KG1 (cell line): ENCODE measurements at places on chromosomes 2 and 18.

GRCh38 chr18:12574494-12575185 is 83.3 kb downstream of the SPIRE1 start:
- no peak for DNase-seq

GRCh38 chr18:50847192-50847591 is 27.4 kb upstream of the MRO start:
- no peak for DNase-seq

GRCh38 chr2:7356909-7357584 is 439.8 kb downstream of the RNF144A start:
- no peak for DNase-seq

GRCh38 chr2:64327510-64328414 is 126.2 kb upstream of the LGALSL start:
- peak; percentile 23 for DNase-seq

- peak; percentile 25 for DNase-seq
These were observed 22.2 kb downstream of the KCNG2 start for GRCh38 chr18:79819968-79820351.

GRCh38 chr2:39181297-39181696 is 60.4 kb upstream of the SOS1 start:
- DNase-seq: no peak

DNA sequence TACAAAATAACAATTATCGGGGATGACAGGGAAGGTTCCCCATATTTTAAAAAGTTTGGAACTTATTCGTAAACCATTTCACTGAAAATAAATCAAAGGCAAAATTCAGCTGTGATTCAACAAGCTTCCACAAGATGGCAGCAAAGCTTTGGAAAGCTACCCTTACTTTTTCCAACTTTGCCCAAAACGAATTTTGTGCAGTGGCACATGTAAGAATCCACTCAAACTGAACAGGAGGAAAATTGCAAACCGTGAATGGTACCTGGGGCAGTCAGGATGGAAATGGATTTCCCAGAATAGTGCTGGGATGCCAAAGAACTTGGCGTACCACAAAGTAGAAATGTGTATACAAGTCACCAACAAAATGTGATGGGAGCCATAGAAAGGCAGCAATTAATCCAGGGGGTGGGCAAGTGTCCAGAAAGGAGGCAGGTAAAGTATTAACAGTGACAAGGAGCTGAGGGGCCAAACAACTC is 10.7 kb downstream of the RPL31 start:
- DNase-seq: peak; percentile 19

GRCh38 chr2:241565411-241565810 is 6.9 kb downstream of the BOK start:
- no peak for DNase-seq

DNA sequence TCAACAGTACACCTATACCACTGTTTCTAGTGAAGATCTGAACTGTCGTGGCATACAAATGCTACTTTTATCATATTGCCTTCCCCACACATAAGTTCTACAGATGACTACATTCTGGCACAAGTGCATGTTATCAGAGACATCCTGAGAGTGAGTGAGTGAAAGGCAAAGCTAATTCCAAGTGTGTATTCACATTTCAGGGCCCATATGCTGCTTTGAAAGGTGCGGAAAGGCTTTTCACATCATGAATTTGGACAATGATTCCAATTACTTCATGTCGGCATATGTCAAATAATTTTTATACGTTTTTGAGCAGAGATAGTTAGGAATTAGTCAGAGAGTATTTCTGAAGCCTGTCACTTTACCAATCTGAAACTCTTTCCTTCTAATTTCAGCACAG is 101.7 kb downstream of the GAREM1 start:
- DNase-seq: no peak

DNA sequence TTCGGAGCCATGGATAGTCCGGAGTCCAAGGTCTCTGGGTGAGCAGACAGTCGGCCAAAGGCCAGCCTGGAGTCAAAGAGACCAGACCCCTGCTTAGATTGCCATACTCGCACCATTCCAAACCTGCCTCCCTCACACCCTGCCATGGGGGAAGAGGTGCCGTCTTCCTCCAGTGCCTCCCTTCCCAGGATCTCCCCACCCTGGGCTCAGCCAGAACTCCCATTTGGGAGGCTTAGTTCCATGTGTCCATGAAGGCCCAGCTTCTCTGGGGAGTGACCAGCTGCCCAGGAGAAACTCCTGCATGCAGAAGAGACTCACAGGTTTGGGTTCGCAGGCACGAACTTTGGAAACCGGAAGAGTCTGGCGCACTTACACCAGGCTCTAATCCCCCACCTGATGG is 21.7 kb downstream of the IGFBP5 start:
- no peak for DNase-seq

- DNase-seq: no peak
These were observed 30.1 kb upstream of the GALNT14 start for GRCh38 chr2:31168291-31168690.

DNA sequence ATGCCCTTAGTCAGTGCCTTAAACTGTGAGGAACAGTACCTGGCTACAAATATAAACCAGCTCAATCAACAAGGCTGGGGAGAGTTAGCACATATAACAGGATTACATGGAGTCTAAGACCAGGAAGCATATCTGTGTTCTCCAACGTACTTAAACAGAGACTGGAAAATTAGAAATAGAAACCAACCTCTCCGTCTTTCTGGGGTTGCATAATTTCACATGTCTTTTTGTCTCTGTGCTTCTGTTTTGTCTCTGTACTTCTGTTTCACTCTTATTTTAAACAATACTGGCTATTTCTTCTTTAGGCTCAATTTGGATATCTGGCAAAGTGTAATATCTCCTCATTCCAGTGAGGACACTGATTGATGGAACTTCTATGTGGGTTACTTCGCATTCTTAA is 749.0 kb upstream of the ZEB2 start:
- no peak for DNase-seq

- DNase-seq: no peak
These were observed 44.9 kb downstream of the TMEM37 start for GRCh38 chr2:119476301-119477112.

DNA sequence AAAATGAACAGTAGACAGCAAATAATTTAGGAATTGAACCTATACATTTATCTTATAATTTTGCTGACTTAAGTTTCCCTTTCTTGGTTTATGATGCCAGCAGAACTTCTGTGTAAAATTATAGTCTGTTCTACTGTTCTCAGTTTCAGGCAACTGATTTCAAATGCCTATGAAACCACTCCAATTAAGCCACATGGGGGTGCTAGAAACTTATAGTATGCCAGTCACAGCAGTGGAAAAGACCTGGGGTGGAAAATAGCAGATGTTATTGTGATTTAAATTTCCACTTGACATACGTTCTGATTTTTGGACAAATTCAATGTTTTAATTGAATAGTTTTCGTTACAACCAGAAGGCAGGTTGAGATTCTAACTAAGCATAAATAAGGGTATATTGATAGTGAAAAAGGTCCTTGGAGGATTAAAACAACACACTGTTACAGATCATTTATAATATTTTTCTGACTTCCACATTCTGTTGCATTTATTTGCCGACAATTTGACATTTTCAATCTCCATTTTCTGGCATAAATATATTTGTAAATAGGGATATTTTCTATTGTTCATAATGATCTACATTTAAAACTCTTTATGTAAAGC is 61.4 kb downstream of the CPS1 start:
- peak; percentile 24 for DNase-seq

GRCh38 chr2:172311921-172312345 is 115.5 kb upstream of the ITGA6 start:
- DNase-seq: no peak

GRCh38 chr2:25977768-25978167 is 4.5 kb downstream of the KIF3C start:
- DNase-seq: no peak

DNA sequence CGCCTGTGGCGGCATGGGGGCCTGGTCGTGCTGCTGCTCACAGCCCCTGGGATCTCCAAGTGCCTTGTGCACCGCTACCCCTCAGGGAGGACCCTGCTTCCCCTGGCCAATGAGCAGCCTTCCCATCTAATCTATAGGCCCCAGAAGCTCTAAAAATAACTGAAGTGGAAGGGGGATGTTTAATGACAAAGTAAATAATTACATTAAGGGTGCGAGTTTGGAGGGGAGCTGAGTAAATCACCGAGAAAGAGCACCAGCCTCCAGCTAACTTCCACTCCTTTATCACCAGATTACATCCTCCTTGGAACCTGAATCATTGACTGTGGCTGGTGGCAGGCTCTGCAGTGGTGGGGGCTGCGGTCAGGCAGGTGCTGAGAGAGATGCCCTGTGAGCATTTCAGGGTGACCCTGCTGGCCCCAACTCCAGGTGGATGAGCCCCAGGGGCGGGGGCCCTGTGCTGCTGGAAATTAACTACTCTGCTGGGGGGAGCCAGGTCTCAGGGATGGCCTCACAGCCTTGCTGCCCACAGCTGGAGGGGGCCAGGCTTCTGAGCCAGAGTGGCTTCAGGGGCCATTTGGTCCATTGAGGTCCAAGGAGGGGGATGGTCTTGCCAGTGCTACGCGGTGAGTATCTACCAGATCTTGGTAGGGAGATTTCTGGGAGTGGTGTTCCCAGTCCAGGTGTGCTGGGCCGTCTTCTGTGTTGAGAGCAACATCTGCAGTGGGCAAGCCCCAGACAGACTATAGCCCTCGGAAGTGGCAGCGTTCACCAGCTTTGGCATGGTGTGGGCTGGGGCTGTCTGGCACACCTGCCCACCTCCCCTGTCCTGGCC is 74.2 kb downstream of the GLI2 start:
- no peak for DNase-seq

GRCh38 chr2:42978175-42978886 is 185.9 kb upstream of the HAAO start:
- no peak for DNase-seq

- peak; percentile 4 for DNase-seq
These were observed 53.4 kb upstream of the SCN1A start for GRCh38 chr2:166180951-166181812.

DNA sequence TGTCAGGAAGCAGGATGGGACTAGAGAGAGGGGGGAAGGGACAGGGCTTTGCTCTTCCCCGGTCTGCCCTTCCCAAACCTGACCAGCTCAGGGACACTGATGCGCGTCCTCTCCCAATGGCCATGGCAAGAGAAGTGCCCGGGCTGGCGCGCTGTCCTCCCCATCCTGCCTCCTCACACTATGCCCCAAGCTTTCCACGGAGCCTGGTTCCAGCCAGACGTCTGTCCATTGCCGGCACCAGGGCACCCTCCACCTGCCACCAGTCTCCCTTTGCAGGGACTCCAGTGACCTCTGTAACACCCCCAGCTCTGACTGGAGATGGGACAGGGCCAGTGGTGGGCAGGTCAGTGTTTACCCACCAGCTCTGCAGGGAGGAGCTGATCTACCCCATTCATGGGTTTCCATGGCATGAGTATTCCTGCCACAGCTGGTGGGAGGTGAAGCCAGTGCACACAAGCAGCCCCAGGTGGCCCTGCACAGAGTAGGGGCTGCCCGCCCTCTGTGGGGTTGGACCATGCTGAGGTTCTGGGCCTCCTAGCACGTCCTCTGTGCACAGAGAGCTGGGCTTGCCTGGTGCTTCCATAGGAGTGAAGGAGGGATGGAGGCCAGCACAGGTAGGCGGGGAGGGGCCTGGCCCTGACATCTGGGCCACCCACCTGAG is 109.5 kb downstream of the PXDN start:
- no peak for DNase-seq

GRCh38 chr2:675051-675450 is 2.2 kb downstream of the TMEM18 start:
- no peak for DNase-seq

GRCh38 chr2:12587729-12588522 is 128.8 kb upstream of the TRIB2 start:
- DNase-seq: peak; percentile 25

- no peak for DNase-seq
These were observed 398.5 kb downstream of the CDH2 start for GRCh38 chr18:27778441-27778840.

DNA sequence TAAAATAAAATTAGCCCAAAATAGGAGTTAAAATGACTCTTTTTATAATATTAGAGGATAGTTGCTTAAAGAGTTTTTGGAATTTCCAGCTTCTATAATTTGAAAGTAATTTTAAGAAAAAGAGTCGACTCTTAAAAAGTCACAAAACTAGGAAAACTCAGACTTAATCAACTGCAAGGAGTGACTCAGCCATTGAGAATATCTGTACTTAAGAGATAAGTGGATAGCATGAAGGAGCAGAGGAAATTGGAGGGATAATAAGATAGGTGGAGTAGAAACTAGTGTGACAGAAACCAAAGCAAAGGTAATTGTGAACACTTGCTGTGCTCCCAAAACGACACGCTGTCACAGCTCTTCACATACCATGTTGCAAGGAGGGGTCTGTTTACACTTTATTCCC is 8.4 kb downstream of the RSAD2 start:
- DNase-seq: no peak

DNA sequence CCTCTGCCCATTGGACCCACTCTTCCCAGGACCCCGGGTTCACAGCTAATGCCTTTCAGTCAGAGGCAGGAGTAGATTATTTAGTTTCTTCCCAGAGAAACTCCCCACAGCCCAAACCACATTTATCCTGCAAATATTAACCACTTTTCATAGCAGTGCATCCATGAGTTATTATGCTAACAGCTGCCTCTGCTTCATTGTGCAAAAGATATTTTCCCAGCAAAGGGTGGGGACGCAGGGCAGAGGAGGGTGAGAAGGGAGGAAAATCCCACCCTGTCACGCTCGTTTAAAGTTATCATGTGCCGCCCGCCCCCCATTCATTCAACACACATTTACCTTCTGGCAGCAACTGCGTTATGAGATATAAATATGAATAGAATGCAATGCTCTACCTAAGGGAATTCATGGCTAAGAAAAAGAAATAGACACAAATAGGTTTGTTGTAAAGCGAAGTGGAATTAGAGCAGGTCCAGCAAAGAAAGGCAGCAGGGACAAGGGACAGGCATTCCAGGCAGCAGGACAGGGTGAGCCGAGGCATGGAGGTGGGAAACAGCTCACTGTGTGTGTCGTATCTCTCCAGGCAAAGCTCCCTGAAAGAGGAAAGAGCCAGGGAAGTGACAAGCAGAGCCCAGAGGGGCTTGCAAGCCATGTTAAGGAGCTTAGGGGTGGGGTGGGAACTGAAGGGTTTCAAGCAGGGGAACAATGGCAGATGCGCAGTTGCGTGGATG is 46.3 kb upstream of the LTBP1 start:
- no peak for DNase-seq

DNA sequence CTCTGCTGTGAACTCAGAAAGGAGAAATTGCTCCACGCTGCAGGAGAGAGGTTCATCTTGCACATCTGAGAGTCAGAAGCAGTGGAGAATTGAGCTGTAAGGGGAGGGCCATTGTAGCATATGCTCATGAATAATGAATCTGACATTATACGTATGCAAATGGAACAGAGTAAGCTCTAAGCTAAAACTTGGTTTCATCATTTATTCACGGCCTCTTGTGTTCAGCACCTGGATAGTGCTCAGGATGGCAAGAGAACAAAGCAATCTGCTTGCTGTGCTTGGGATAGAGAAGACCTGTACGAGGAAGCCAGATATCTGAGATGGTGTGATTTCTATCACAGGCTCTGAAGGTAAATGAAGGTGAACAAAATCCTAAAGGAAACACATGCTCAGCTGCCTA is 87.9 kb upstream of the GCFC2 start:
- DNase-seq: no peak

DNA sequence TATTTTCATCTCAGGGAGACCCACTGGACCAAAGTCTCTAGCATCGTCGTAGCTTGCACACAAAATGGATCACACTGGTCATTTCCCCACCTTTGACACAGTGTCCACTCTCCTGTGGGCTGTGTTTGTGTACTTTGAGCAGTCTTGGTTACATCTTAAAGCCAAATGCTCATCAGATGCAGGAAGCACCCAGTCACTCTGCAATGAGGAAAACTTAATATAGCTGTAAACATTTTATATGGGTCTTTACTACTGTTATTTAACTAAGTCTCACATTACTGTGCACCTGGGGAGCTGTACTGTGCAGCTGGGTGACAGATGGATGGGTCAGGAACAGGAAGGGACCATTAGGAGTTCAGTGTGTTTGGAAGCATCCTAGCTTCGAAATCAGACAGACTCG is 109.0 kb upstream of the CXCR4 start:
- no peak for DNase-seq
